ENCODE measurements at places on chromosomes 5 and 9.

DNA sequence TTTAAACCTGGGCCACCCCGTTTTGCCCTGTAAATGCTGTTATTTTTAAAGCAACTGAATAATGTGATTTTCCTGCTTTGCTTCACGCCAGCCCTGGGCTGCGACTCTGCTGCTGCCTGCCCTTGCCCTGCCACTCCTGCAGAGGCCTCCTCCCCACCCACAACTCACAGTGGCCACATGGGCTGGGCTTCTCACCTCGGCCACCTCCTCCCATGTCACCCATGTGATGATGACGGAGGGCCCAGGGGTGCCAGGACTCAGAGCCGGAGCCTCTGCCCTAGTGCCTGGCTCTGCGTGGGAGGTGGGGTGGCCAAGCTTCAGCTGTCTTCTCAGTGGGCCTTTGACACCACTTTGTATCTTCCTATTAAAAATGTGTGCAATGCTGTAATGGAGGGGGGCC, 48.1 kb upstream of the NKD2 start:
- DNase-seq: no peak

DNA sequence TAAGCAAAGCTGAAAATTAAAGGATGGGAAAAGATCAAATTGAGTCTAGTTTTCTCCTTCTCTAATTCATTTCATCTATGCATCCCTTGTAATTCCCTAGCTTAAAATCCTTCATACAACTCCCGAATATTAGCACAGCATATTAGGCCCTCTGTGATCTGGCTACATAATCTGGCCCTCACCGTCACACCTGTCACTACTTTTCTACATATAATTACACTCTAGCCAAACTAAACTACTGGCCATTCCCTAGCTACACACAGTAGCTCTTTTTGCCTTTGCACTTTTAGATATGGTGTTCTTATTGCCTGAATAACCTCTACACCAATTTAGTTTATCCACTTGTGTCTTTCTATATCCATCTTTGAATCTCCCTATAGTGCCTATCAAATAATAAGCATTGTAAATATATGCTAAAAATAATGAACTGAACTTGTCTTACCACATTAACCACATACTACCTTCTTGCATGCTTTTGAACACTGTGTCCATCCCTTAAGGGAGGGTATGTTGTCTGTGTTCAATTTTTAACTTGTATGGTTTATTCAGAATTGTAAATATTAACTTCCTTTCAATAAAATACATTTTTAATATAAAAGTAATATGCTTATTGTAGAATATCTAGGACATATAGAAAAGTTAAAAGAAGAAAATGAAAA, 15.9 kb downstream of the RANBP6 start:
- no peak for DNase-seq

DNA sequence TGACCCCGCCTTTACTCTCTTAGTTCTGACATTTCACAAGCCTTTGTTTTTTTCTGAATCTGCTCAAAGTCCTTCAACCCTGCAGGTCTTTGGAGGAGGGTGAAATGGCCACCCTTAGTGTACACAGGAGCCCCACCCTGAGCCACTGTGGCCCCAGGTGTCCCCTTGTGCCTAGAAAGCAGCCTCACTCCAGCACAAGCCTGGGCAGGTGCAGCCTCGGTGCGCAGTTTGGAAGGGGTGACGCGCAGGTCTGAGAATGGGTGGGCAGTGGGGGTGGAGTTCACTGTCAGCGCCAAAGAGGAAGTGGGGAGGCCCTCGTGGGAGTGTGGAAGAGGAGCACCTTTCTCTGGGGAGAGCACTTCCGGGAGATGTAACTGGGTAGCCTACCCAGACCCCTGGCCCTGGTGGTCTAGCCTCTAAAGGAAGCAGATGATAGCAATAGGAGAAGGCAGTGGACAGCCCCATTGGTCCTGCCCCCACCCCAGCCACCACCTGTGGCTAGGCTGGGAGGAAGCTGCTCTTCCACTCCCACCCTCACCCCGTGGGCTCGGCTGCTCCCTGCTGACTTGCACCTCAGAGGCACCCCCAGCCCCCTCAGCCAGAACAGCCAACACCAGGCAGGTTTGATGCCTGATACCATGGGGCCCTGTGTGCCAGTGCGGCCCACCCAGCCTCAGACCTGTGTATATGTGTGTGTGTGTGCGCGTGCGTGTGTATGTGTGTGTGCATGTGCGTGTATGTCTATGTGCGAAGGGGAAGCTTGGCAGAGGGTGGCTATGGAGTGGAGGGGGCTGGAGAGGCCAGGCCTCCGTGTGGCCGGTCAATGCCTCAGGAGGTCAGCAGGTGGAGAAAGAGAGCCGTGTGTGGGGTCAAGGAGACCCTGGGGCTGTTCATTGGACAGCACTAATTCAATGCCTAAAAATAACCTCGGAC, 16.8 kb upstream of the DAB2IP start:
- no peak for DNase-seq

DNA sequence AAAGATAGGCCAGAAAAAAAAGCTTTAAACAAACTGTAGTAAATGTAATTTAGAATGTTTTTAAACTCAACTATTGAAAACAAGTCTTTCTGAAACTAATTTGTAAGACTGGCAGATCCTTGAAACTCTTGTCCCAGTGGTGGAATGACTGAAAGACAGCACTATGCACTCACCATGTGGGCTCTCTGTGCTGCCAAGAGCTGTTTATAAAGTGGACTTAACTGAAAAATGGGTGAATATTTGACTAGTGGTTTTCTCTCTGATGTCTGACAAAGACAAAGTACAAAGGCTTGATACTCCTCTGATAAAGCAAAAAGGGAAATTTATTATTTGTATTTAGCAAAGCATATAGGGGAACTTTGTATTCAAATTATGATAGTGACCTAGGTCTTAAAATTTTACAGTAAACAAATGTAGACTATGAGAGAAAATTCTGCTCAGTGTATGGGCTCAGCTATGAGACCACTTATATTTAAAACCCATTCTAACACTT, 635.4 kb downstream of the NR2F1-AS1 start:
- DNase-seq: no peak

GRCh38 chr9:74379718-74380117, 117.4 kb upstream of the RORB start:
- no peak for DNase-seq

GRCh38 chr9:87515006-87515405, 17.3 kb downstream of the DAPK1 start:
- no peak for DNase-seq

GRCh38 chr9:120583958-120584369, 4.0 kb upstream of the CDK5RAP2 start:
- DNase-seq: no peak

DNA sequence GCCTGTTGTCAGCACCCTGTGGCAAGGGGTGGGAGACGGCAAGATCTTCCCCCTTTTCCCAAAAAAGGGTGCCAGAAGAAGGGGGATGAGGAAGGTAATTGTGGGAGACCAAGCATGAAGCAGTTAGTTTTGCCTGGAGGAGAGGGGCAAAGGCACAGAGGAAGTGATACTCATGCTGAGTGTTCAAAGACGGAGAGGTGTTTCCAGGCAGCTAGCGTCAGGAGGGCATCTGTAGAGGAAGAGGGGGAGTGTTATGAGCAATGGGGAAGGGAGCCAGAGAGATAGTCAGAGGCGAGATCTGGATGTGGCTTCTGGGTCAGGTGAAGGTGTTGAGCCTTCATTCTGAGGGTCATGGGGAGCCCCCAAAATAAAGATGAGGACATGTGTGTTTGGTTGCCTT, 26.9 kb upstream of the ADAM19 start:
- DNase-seq: no peak

DNA sequence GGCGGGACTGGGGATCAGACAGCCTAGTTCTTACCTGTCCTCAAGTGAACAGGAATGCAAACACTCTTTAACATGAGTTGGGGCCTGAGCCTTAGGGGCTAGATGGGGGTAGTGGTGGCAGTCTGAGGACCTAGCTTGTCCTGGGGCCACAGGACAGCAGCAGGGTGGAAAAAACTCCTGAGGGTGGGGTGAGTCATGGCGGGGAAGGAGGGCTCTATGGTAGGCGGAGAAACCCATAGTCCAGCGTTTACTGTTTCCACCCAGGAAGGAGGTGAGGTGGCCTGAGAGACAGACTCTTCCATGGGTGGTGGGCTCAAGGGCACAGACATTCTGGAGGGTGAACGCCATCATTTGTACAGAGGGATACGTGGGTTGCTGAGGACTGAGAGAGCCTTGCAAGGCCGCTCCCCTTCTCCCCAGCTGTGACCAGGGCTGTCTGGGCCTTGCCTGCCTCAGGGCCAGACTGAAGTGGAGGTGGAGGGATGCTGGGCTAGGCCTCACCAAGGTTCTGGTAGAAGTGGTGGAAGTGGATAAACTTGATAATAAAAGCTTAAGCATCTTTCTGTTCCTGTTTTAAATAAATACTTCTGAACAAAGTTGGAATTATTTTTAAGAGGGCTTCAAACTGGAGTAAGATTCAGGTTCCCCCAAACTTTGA, 1.1 kb upstream of the TSPAN17 start:
- DNase-seq: no peak

- DNase-seq: no peak
Observed at GRCh38 chr5:179729303-179729702, 3.3 kb upstream of the MAML1 start.

DNA sequence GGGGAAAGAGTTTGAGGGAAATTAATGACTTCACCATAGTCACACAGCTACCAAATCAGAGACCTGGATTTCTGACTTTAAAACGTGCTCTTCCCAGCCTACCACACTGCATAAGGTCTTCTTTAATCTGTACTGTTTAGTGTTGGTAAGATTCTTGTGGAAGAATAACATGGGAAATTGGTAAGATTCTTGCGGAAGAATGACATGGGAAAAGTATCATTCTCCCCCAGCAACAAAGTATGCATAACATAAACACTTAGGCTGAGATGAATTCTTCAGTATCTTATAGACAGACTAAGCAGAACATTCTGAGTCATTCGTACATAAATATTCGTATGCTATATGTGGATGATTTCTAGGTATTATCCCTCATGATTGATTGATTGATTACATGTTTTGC, 170.4 kb downstream of the FOCAD start:
- DNase-seq: no peak

GRCh38 chr9:68631811-68632210, 73.2 kb upstream of the PIP5K1B start:
- no peak for DNase-seq

- DNase-seq: no peak
Observed at GRCh38 chr5:16774806-16775205, 158.0 kb upstream of the RETREG1 start.

- no peak for DNase-seq
Observed at GRCh38 chr5:39076757-39077728, 2.8 kb upstream of the RICTOR start.

DNA sequence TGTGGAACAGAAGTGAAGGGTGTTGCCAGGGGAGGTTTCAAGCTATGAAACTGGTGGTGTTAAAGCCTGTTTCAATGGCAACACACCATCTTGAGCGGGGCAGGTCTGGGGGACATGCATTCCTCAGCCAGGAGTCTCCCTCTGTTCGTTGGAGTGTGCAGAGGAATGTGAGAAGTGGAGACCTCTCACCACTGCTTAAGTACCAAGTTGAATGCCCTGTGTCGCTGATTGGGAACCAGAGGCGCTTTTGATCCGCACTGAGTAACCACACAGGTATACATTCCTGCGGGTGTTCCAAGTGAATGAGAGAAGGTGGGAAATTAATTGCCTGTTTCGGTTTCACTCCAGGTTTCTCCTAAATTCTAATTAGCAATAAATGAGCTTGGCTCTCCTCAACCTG, 99.4 kb downstream of the LIX1 start:
- no peak for DNase-seq

GRCh38 chr5:102865510-102866236, 110.6 kb downstream of the PAM start:
- no peak for DNase-seq

- DNase-seq: no peak
Observed at GRCh38 chr5:181151146-181151545, 3.8 kb downstream of the OR2V2 start.

DNA sequence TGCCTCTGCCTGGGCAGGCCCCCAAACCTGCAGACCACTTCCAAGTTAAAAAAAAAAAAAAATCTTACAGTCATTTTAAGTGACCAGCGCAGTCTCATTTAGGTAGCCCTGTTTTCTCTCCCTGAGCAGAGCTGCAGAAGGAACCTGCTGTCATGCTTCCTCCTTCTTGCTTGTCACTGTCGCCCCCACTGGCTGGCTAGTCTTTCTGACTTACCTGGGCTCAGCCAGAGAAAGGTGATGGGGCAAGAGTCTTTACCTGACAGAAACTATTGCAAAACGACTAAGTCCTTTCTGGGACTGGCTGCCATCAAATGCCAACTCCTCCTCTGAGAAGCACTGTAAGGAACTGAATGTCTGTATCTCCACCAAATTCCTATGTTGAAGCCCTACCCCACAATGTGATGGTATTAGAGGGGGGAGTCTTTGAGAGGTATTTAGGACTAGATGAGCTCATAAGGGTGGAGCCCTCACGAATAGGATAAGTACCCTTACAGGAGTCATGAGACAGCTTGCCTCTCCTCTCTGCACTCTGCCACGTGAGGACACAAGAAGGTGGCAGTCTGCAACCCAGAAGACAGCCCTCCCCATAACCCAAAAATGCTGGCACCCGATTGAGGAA, 58.4 kb upstream of the SHC3 start:
- DNase-seq: no peak

- DNase-seq: no peak
Observed at GRCh38 chr9:110048976-110049698, 158.8 kb downstream of the C9orf152 start.

DNA sequence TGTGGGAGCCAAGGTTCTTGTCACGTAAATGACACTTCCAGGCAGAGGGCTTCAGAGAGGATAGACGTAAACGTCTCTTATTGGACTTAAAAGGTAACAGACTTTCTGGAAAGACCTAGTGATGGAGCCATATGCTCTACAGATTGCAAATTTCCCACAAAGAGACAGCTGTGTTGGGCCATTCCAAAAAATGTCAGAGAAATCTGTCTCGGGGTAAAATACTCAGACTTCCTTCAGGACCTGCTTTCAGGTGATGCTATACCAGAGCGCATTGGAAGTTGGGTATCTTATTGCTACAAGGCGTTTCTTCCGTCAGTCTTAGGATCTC, 29.2 kb downstream of the PROP1 start:
- no peak for DNase-seq

DNA sequence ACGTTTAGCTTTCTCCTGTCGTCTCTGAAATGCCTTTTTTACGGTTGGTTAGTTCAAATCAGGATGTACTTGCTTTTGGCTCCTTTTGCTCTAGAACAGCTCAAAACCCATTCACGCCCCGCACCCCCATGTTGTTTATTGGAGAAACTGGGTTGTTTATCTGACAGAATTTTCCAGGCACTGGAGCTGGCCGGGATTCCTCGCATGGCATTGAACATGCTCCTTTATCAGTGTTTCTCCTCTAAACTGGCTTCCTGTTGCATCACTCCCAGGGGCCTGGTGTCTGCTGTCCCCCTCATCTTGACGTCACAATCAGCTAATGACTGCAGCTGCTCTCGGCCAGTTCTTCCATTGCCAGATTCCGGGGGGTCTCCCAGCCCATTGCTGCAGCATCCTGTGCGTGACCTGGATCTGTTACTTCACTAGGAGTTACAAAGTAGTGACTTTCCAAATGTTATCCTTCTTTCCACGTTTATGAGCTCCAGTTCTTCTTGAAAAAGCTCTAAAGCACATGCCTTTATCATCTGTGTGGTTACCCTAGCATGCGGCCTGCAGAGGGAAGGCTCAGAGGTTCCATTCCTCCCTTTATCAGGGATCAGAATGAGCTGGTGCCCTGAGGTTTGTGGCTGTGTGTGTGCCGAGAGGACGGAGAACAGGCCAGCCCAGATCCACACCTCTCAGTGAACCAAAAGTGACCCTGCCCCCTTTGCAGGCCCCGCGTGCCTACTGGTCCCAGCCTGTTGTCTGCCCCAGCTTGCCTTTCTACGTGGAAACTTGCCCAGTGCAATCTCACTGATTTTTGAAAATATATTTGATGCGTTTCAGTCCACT, 27.5 kb downstream of the FAM163B start:
- no peak for DNase-seq

GRCh38 chr5:95664204-95664786, 17.7 kb downstream of the RFESD start:
- DNase-seq: no peak

All from stimulated activated CD8-positive, alpha-beta memory T cell treated with anti-CD3 and anti-CD28 coated beads, Interleukin-4, amount 100 ng/mL, for 1 hour (primary cell).